HFF-Myc (cell line): ENCODE measurements at places on chromosomes 1 and 21.

DNA sequence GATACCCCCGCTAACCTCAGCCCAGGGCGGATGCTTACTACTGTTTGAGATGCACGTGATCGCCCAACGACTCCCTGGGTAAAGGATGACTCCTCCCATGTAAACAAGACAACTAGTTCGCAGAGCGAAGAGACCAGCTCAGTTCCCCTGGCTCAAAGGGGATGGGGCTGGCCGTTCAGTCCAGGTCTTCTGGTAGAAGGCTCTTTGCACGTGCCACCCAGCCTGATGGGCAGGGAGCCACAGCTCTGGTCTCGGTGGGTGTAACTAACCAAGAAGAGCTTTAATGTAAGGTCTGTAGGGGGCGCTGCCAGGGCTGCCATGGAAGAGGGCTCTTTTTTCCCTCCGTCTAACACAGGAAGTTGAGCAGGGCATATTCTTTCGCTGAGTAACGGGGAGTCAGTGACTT is 49.4 kb upstream of the PARP1 start:
- DNase-seq: no peak

GRCh38 chr1:201570181-201570885 is 31.4 kb downstream of the NAV1 start:
- DNase-seq: no peak

DNA sequence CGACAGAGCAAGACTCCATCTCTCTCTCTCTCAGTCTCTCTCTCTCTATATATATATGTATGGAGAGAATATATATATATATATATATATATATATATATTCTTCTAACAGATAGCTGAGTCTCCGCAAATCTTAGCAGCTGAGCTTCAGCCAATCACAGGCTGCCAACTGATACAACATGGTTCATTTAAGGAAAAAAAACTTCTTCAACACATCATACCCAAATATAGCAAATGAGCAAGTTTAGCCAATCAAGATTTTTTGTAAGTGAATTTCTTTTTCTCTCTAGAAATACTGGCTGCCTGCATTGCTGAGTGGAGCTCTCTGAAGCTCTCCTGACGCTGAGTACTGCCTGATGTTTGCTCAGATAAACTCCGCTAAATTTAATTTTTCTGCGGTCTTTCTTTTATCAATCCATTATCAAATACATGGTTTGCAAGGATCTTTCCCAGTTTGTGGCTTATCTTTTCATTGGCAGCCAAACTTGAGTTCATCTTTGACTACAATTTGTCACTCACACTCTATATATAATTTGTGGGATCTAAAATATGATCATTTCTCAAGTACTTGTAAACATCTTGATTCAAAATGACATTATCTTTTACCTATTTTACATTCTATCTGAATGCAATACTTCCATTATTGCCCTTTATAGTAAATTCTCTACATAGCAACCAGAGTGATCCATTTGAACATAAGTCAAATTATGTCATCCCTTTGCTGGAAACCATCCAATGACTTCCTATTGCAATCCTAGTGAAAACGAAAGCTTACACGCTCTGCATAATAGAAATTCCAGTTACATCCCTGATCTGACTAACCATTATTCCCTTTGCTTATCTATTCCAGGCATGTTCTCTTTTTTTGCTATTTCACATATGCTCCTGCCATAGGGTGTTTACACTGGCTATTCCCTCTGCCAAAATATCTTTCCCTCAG is 2131.7 kb downstream of the MRPL39 start:
- no peak for DNase-seq

DNA sequence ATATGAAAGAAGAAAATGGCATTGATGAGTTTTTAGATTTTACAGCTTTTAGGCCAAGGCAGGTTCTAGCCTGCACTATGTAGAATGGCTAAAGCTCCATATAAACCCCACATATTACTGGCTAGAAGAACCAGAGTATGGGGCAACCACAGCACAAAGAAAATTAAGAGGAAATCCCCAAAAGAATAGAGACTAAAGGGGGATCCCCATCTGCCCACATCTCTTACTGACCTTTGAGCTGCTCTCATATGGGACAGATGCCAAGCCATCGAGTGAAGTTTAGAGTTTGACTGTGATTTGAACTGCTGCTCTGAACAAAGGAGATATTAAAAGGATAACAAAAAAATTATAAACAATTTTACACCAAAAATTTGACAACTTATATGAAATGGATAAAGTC is 102.2 kb upstream of the HAO2 start:
- DNase-seq: no peak

DNA sequence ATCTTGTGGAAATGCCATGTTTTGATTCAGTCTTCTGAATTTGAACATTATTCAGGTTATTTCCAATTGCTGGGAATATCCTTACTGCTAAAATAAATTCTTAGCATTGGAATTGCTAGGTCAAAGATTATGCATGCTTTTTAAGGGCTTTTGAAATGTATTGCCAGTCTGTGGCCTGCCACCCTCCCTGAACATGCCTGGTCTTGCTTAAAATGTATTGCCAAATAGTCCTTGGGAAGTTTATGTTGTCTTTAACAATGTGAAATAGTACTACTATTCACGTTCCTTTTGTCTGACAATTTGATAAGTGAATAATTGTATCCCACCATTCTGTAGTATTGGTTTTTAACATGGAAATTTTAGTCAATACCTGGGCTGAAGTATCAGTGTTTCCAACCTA is 13.6 kb downstream of the TARDBP start:
- DNase-seq: no peak

GRCh38 chr1:246797597-246797996 is 73.4 kb downstream of the SCCPDH start:
- no peak for DNase-seq

GRCh38 chr21:14677013-14677412 is 130.9 kb upstream of the SAMSN1 start:
- no peak for DNase-seq

DNA sequence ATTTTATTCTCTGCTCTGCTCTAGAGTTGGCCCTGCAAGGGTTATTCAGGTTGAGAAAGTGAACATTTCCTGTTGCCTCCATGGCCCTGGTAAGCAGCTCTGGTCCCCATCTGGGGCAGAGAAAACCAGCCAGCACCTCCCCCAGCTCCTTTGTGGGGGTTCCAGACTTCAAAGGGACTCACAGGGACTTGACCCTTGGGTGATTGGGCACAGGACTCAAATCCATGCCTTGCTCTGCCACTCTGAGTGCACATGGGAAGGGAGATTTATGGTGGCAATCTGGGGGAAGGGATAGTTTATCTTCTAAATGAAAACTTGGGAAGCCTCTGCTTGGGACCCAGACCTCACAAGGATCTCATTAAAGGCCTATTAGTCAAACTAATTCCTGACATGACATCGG is 212.8 kb downstream of the FOXD2 start:
- DNase-seq: no peak

GRCh38 chr1:178540646-178541045 is 27.7 kb downstream of the TEX35 start:
- DNase-seq: peak; percentile 96

GRCh38 chr1:10730985-10731384 is 65.5 kb downstream of the CASZ1 start:
- peak; percentile 19 for DNase-seq
